ENCODE measurements at places on chromosomes 5 and 9. TPM values are rescaled to one million over a fixed set of nuclear protein-coding genes. Genes with fewer than 3 reads are reported as not detected.

The IL17B gene
- polyA plus RNA-seq, result 297 TPM

The CA9 gene
- 0.50 TPM for polyA plus RNA-seq

The DMRT3 gene
- not detected for polyA plus RNA-seq

The PCDHGA9 gene
- polyA plus RNA-seq, result 4.4 TPM

The EQTN gene
- not detected for polyA plus RNA-seq

The ARHGAP26 gene
- polyA plus RNA-seq, result 13.8 TPM

The CSF2 gene
- not detected for polyA plus RNA-seq

The PCDHA10 gene
- polyA plus RNA-seq, result 0.25 TPM

The GABRA1 gene
- not detected for polyA plus RNA-seq

The SH3TC2 gene
- polyA plus RNA-seq, result 1.8 TPM

The MFAP3 gene
- 28.3 TPM for polyA plus RNA-seq

The LURAP1L gene
- 13.2 TPM for polyA plus RNA-seq

The KCNN2 gene
- polyA plus RNA-seq, result 9.6 TPM

The ZNF879 gene
- polyA plus RNA-seq, result 3.4 TPM

The ANP32B gene
- polyA plus RNA-seq, result 129 TPM

The ALDH7A1 gene
- polyA plus RNA-seq, result 53.4 TPM

The COL27A1 gene
- 36.9 TPM for polyA plus RNA-seq

The IGIP gene
- 4.2 TPM for polyA plus RNA-seq

The CD14 gene
- 30.9 TPM for polyA plus RNA-seq

The DMXL1 gene
- polyA plus RNA-seq, result 20.1 TPM

Data from hindlimb muscle (tissue), 1 donor.